Upper lobe of left lung (tissue), 6 donors: ENCODE measurements at places on chromosomes 2 and 18.
A peak's percentile ranks its signal among the peaks of the same experiment; 100 is the strongest.

DNA sequence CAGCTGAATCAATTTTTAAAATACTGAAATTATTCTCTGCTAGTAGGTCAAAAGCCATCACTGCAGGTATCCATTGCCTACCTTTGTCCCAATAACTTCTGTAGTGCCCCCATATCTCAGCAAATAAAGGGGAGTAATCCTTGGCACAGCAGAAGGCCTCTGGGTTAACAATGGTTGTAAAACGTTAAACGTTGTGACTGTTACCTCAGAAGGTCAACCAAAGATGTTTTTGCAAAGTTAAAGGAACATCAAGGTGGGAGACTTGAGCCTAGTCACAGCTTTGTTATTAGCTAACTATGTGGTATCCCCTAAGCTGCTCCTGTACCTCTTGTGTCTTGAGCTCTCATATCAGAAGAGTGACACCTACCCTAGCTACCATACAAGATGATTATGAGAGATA lies 60.5 kb downstream of the COX7A2L start:
- DNase-seq = no peak

GRCh38 chr2:108417254-108417653 lies 31.8 kb upstream of the GCC2 start:
- DNase-seq = no peak

DNA sequence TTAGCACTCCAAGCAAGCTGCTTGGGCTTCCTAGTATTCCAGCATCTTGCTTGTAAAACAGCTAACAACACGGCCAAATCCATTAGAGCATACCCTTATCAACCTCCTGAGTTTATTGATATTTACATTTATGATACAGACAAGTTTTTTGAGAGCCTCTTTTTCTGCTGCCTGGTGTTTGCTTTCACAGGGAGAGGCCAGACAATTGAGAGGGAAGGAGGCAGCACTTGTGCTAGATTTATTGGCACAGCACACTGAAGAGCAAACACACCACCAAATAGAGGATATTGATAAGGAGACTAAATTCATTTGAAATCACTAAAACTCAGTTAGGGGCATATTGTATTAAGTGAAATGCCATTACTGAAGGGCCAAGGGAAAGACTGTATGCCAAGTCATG lies 1142.3 kb upstream of the FANCL start:
- no peak for DNase-seq

GRCh38 chr2:54954705-54955357 lies 95.4 kb downstream of the RTN4 start:
- no peak for DNase-seq

DNA sequence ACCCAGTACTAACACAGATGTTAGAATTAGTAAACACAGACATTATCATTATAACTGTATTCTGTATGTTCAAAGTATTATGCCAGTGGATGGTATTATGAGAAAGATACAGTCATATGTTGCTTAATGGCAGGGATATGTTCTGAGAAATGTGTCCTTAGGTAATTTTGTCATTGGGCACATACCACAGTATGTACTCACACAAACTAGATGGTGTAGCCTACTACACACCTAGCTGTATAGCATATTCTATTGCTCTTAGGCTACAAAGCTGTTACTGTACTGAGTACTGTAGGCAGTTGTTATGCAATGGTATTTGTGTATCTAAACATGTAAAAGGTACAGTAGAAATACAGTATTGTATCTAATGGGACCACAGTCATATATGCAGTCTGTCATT lies 53.8 kb downstream of the GTF3C3 start:
- DNase-seq = no peak

DNA sequence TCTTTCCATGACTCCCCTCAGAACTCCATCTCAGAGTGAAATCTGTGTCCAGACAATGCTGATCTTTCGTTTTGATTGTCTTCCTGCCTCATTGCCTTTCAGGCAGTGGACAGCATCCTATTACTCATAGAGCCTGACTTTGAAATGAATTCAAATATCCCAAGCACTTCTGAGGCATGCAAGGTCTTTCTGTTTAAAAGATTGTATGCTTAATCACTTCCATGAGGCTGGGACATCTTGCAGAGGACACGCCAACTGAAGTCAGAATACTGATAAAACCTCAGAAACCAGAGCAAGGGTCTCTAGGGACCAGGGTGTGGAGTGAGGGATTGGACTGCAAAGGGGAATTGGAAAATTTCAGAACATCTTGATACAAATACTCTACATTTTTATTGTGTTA lies 836.5 kb upstream of the ID2 start:
- DNase-seq = no peak

DNA sequence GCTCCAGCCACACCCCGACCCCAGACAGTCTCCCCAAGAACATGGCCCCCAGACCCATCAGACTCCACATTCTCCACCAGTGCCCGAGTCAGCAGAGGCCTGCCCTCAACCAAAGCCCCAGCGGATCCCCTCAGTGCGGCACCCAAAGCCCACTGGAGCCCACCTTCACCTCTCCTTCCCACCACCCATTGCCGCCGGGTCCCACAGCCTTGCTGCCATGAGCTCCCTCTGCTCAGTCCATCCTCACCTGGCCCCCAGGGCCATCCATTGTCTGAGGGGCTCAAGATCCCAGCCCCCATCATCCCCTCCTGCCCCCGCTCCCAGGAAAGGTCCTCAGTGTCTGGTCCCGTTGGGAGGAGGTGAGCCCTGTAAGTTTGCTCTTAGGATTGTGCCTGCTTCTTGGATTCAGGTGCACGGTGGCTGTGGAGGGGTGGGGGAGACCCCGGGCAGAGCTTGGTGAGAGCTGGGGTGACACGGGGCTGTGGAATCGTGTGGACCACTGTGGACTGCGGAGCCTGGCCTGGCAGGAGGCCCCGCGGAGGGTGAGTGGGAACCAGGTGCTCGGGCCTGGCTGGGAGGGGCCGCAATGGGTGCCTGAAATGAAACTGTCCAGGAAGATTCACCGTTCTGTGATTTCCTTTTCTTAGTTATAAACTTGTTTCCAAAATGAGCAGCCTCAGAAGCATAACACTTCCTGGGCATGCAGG lies 32.7 kb upstream of the GPC1 start:
- no peak for DNase-seq

DNA sequence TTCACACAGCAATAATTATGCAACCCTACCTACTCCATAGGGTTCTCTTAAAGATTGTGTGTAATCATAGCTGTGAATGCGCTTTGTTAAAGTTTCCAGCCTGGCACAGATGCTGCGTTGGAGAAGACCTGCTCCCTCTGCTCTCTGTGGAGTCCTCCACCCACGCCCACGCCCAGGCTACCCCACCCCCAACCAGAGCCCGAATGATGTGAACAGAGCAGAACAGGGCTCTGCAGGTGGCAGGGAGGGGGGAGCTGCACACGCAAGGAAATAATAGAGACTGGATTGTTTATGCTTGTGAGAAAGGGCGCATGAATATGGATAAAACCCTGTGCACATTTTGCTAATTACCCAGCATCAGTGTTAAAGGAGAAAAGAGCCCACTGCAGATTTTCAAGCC lies 447.5 kb downstream of the BCL11A start:
- DNase-seq = no peak

DNA sequence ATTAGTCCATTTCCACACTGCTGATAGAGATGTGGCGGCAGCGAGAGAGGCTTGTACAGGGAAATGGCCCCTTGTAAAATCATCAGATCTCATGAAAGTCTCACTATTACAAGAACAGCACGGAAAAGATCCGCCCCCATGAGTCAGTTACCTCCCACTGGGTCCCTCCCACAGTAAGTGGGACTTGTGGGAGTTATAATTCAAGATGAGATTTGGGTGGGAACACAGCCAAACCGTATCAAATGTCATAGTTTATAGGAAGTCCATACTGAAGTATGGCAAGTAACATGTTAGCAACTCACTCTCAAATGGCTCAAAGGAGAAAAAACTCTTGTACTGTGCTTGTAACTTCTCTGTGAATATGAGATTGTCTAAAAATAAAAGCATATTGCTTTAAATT lies 56.1 kb downstream of the FARP2 start:
- DNase-seq = no peak

- DNase-seq = no peak
Observed at GRCh38 chr18:35432565-35433001, 55.4 kb upstream of the ZNF396 start.

DNA sequence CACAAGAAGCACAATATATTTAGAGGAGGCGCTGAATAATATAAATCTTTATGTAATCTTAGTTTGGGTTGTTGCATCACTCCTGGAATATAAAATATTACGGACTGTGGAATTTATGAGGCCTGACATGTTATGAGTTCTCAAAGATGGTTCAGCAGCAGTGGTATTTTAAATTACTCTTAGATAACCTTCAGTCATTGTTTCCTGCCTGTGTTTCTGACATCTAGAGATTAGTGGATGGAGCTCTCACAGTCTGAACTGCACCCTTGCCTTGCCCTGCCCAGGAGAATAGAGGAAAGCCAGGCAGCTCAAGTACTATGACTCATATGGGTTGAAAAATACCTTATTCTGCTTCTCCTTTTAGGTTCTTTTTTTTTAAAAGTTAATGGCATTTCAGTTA lies 70.0 kb downstream of the ACSL3 start:
- no peak for DNase-seq

DNA sequence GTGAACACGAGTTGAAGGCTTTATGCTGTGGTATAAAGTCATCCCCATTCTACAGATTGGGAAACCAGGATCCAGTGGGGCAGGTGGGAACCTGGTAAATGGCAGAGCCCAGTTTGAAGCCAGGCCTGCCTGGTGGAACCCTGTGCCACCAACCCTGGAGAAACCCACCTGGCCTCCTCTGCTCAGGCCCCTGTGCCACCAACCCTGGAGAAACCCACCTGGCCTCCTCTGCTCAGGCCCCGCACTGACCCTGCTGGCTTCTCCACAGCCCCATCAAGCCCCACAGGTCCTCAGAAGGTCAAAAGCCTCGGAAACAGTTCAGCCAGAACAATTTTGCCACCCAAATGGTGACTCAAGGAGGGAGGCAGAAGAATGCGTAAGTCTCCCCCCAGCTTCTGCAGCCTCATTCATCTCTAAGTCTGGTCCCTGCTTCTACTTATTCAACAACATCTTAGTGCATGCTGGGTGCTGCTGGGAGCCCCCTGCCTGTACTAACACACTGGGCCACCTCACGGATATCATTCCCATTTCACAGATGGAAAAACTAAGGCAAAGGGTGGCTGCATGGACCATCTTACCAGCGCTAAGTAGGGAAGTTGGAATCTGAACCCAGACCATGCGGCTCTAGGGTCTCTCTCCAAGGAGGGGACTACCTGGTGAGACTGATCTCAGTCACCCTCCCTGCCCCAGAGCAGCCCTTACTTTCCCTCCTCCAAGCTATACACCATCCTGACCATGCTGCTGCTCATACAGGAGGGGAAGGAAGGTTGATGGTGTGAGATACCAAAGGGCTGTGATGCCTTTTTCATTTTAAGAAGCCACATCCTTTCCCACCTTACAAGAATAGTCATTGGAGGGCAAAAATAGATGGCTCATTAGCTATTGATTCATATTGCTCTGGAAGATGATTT lies 93.7 kb upstream of the ID2 start:
- DNase-seq = no peak

DNA sequence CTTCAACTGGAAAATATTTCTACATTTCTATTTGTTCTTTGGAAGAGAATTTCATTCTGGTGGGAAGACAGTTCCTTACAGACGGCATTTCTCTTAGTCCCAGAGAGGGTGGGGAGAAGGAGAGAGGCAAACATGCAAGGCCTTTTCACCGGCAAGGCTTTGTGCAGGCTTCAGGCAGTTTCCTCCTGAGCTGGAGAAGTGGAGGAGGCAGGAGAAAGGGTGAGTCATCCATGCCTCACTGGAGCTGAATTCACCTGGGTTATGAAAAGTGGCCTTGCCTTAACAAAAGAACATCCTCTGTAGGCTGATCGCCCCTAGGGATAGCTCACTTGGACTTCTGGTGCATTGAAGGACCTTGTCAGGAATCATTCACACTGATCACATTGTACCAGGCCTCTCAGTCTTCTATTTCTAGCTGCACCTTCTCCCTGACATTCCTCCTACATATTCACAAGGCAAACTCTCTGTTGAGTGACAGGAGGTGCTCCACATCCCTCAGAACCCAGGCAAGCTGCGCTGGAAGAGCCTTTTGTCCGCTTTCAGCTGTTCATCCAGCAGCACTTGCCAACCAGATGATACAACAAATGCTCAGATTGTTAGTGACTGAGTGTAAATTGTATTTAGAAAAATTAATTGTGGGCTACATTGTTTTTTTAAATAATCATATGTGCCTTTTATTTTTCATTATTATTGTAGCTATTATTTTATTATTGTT lies 796.1 kb downstream of the DCDC2C start:
- DNase-seq = no peak

DNA sequence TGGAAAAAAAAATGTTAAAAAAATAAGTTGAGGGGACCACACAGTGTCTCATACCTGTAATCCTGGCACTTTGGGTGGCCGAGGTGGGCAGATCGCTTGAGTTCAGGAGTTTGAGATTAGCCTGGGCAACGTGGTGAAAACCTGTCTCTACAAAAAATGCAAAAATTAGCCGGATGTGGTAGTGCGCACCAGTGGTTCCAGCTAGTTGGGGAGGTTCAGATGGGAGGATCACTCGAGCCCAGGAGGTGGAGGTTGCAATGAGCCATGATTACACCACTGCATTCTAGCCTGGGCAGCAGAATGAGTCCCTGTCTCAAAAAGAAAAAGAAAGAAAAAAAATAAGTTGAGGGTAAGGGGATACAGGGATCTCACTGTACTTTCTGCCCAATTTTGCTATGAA lies 6.1 kb upstream of the KYNU start:
- no peak for DNase-seq

GRCh38 chr2:120735746-120736170 lies at the start of gene GLI2:
Gene GLI2, plus strand, starts transcription at chr2:120735868. Its CDS starts 61,453 bp downstream, at chr2:120797321.
- peak; percentile 54 for DNase-seq

GRCh38 chr2:6297238-6297637 lies 568.5 kb downstream of the CMPK2 start:
- no peak for DNase-seq

GRCh38 chr18:28916456-28916855 lies 739.5 kb upstream of the CDH2 start:
- no peak for DNase-seq

- no peak for DNase-seq
Observed at GRCh38 chr2:1628893-1629292, 115.4 kb downstream of the PXDN start.

- DNase-seq = no peak
Observed at GRCh38 chr2:43897492-43897891, 58.7 kb downstream of the ABCG8 start.

DNA sequence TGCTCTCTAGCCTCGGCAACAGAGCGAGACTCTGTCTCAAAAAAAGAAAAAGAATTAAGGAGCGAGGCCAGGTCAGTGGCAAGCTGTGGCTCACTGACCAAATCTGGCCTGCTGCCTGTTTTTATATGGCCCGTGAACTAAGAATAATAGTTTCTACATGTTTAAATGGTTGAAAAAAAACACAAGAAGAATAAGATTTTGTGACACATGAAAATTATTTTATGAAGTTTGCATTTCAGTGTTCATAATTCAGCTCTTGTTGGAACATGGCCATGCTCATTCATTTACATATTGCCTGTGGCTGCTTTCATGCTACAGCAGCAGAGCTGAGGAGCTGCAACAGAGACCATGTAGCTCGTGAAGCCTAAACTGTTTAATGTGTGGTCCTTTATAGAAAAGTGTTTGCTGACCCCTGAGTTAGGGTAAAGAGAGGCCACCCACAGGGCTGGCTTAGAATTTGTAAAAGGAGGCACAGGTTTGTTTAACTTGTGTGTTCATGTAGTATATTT lies 59.5 kb downstream of the MFSD6 start:
- DNase-seq = no peak

- no peak for DNase-seq
Observed at GRCh38 chr2:24505534-24506275, 14.7 kb downstream of the NCOA1 start.

GRCh38 chr18:79552696-79553095 lies 126.9 kb upstream of the CTDP1 start:
- peak; percentile 75 for DNase-seq

GRCh38 chr2:65450393-65450792 lies 18.0 kb upstream of the SPRED2 start:
- DNase-seq = peak; percentile 28
